CD4-positive, CD25-positive, alpha-beta regulatory T cell (primary cell): ENCODE measurements at places on chromosomes 5 and 9. TPM values are rescaled to one million over a fixed set of nuclear protein-coding genes. Genes with fewer than 3 reads are reported as not detected.

NR2F1 gene
- not detected for polyA plus RNA-seq

TGFBI gene
- 2.3 TPM for polyA plus RNA-seq

OSTF1 gene
- polyA plus RNA-seq, result 180 TPM

ANKRD34B gene
- polyA plus RNA-seq, result not detected

ERGIC1 gene
- 17.0 TPM for polyA plus RNA-seq

PTTG1 gene
- polyA plus RNA-seq, result 87.8 TPM

DMRT3 gene
- polyA plus RNA-seq, result not detected

IRX2 gene
- polyA plus RNA-seq, result not detected

SEMA5A gene
- not detected for polyA plus RNA-seq

IL7R gene
- 128 TPM for polyA plus RNA-seq

FGFR4 gene
- not detected for polyA plus RNA-seq

PCA3 gene
- polyA plus RNA-seq, result not detected

RNF224 gene
- not detected for polyA plus RNA-seq

SPINK13 gene
- polyA plus RNA-seq, result not detected

CCNI2 gene
- polyA plus RNA-seq, result 2.8 TPM

SLC1A1 gene
- 0.37 TPM for polyA plus RNA-seq

CCNJL gene
- polyA plus RNA-seq, result not detected

LHX3 gene
- not detected for polyA plus RNA-seq

TICAM2 gene
- polyA plus RNA-seq, result not detected

ABCA1 gene
- 0.41 TPM for polyA plus RNA-seq

CDH10 gene
- not detected for polyA plus RNA-seq

CFAP77 gene
- polyA plus RNA-seq, result not detected
